Frontal cortex (tissue), 4 donors: ENCODE measurements at places on chromosomes 12 and 14.

DNA sequence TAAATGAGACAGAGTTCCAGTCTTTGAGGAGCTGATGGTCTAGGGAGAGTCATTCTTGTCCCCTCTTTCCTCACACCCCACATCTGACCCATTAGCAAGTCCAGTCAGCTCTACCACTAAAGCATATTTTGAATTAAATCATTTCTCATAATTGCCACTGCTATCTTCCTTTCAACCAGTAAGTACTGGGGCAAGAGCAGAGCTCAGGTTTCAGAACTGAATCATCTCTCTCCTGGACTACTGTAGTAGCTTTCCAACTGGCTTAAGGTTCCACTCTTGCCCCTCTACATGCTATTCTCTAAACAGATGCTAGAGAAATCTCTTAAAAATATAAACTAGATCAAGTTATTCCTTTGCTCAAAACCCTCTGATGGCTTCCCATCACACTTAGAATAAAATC lies 218.3 kb downstream of the TTC6 start:
- no peak for DNase-seq

DNA sequence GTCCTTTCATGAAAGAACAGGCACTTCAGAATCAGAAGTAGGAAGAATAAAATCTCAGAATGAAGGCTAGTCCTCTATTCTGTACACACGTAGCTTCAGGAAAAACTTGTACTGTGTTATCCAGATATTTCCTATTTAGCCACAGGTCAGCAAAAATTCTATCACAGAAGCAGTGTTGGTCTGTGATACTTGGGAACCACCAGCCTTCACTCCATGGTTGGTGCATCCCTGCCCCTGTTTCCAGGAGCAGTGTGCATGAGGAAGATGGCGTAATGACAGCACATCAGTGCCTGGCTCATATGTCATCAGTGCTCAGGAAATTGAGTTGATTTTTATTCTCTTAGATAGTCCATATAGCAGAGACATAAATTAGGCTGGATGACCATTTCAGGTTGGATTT lies 87.7 kb downstream of the SAMD4A start:
- no peak for DNase-seq

DNA sequence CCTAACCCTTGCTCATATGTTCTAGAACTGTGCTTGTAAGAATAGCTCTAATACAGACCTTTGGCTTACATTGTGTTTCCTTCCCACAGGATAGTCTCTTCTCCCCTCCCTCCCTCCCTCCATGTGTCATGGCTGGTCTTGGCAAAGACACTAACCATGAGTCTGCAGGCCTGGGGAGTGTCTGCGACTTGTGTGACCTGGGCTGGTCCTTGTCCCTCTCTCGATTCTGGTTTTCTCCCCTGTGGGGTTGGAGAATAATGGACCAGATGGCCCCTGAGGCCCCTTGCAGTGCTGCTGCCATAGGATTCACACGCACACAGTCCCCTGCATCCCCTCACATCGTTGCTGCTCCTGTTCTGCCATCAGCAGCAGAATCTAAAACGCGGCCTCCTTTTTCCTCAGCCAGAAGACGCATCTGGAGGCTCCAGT lies 30.3 kb downstream of the DEGS2 start:
- DNase-seq = no peak

GRCh38 chr12:12466157-12466556 lies 96.5 kb downstream of the DUSP16 start:
- DNase-seq = no peak

DNA sequence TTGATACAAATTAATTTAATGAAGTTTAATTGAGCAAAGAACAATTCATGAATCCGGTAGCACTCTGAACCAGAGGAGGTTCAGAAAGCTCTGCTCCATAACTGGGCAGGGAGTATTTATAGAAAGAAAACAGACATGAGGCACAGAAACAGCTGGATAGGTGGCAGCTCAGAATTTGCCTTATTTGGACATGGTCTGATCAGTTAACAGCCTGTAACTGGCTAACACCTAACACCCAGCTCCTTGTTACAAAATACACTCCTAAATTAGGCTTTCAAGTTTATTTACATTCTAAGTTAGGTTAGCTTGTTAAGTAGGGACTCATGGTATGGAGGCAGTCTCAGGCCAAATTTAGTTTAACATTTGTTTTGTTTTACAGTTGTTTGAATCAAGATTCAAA lies 67.8 kb upstream of the TMCC3 start:
- DNase-seq = no peak

DNA sequence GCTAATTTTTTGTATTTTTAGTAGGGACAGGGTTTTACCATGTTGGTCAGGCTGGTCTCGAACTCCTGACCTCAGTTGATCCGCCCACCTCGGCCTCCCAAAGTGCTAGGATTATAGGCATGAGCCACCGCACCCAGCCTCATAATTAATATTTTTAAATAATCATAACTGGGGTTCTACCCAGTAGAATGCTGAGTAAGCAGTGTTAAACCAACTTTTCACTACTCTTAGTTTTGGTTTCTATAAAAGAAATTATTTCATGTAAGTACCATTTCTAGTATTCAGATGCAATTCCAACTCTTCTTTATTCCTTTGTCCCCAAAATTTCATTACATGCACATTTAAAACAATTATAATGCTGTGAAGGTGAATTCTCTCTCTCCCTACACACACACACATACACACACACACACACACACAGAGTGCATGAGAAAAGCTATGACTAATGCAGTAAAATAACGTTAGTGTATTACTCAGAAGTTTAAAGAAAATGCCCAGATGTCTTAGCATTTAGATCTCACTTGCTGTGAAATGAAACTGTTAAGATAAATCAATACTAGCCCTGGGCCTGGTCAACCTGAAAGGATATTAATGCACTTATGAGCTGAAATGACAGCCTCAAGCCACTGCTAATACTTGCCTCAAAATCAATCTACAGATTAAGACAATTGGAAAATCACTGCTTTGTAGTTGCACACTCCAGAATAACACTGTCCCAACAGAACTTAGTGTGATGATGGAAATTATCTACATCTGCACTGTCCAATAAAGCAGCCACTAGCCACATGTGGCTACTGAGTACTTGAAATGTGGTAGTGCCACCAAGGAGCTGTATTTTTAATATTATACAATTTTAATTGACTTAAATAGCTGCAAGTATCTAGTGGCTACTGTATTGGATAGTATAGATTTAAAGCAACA lies 36.0 kb downstream of the PTPN21 start:
- DNase-seq = no peak

GRCh38 chr14:96270565-96271420 lies 14.8 kb downstream of the BDKRB1 start:
- DNase-seq = no peak

DNA sequence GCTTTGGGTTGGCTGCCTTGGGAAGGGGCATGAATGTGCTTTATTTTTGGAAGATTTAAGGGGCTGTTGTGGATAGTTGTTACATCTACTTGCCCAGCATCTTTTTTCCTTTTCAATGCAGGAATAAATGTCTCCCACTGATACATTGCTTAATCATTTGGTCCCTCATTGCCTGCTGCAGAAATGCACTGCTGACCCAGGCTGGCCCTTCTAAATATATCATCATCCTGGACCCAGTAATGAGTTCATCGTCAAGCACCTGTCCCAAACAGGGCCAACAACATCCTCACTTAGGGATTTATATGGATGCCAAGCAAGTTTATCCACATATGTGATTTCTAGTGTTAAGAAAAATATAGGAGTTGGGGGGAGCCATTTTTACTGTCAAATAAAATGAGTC lies 67.2 kb downstream of the ASCL1 start:
- no peak for DNase-seq

GRCh38 chr14:34078117-34078743 lies 127.4 kb upstream of the EGLN3 start:
- DNase-seq = no peak

GRCh38 chr12:51512438-51512837 lies 78.6 kb upstream of the SCN8A start:
- DNase-seq = no peak

GRCh38 chr14:92173668-92174067 lies 51.9 kb downstream of the CPSF2 start:
- no peak for DNase-seq

GRCh38 chr14:57501039-57501557 lies 7.4 kb upstream of the CCDC198 start:
- no peak for DNase-seq

DNA sequence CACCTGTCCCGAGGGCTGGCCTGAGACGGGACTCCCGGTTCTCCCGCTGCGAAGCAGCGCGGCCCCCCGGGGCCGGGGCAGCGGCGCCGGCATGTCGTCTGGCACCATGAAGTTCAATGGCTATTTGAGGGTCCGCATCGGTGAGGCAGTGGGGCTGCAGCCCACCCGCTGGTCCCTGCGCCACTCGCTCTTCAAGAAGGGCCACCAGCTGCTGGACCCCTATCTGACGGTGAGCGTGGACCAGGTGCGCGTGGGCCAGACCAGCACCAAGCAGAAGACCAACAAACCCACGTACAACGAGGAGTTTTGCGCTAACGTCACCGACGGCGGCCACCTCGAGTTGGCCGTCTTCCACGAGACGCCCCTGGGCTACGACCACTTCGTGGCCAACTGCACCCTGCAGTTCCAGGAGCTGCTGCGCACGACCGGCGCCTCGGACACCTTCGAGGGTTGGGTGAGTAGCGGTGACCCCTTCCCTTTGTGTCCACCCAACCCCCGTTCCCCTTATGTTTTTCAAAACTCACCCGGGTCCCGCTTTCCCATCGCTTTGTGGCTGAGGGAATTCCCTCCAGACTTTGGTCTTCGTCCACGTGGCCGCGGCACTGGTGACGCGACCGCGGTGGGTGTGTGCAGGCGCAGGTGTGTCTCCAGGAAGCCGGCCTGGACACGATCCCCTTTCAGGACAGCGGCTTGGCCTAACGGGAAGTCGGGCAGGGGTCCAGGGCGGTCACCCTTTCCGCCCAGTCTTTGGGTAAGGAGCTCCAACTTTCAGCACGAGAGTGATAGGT lies 826 bp downstream of the PRKCH start:
- no peak for DNase-seq

DNA sequence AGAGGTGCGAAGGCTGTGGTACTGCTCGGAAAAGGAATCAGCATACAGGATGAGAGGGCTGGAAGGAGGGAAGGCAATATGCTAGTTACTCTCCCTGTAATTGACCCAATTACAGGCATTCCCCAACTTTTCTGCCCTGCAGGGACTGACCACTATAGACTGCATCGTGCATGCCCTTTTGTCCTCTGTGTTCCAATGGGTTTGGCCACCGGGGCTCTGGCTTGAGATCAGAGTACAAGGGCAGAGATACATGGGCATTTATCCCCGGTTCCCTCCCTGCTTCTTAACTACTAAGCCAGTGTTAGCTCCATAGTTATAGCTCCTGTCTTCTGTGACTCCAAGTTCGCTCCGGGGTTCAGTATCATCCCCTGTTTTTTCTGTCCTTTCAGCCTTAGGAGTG lies 59.7 kb downstream of the GTF2A1 start:
- no peak for DNase-seq

- no peak for DNase-seq
These were observed 89.3 kb downstream of the FIGNL2 start for GRCh38 chr12:51759175-51759574.

DNA sequence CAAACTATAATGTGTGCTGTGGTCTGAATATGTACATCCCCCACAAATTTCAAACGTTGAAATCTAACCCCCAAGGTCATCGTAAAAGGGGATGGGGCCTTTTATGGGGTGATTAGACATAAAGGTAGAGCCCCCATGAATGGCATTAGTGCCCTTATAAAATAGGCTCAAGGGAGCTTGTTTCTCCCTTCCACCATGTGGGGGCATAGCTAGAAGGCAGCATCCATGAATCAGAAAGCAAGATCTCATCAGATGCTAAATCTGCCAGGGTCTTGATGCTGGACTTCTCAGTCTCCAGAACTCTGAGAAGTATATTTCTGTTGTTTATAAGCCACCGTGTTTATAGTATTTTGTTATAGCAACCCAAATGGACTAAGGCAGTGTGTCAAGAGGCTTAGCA lies 33.4 kb upstream of the IGF1 start:
- DNase-seq = no peak

- no peak for DNase-seq
These were observed 1.6 kb downstream of the GMPR2 start for GRCh38 chr14:24234095-24235005.

DNA sequence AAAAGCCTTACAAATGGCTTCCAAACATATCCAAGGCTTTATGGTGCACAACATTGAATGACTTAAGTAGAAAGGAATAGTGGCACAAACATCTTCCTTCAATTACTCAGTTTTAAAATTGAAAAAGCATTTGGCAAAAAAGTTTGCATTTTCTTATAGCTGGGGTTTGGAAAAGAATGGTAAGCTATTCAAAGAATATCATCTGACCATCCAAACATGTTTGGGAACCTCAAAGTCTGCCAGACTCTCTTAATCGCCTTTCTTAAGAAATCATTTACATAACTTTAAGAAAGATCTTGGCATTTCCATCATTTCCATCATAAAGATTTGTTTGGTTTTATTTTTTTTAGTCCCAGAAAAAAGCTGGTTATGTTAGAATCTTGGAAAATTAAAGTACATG lies 210.1 kb upstream of the PELI2 start:
- DNase-seq = no peak

GRCh38 chr12:120225852-120226640 lies 25.1 kb upstream of the RPLP0 start:
- no peak for DNase-seq

- DNase-seq = no peak
These were observed 156.1 kb downstream of the SLC38A4 start for GRCh38 chr12:46669720-46670119.

GRCh38 chr12:39406262-39406661 lies 36.7 kb downstream of the KIF21A start:
- DNase-seq = no peak

DNA sequence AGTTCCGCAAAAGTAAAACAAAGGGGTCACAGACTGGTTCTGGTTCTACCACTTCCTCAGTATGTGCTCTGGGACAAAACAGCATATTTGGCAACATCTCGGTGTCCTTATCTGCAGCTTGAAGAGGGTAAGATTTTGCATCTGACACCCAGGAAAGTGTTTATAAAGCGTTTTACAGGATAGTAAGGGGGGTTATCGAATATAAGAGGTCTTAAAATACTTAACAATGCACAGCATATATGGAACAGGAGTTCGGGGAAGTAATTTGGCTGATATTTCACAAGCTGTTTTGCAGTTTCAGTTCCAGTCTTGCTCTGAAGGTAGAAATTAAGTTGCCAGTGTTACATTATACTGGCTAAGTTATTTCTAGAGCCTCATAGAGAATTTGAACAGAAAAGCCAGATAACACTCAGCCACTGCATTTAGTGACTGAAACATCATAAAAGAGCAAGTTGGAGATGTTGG lies 904 bp upstream of the MAP4K5 start:
- no peak for DNase-seq

DNA sequence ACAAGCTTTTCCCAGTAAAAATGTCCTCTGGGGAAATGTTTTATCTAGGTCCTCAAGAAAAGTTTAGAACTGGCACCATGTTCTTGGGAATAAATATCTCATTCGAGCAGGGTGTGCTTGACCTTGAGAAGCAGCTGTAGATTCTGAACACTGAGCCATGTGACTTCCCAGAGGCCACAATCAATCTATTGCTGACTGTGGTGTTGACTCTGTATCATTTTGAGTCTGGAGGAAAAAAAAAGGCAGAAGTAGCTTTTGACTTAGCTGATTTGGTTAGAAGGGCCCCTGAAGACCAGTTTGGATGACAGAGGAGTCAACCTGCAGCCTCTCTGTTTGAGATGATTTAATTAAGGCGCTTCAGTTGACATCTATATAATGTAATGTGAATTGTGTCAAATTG lies 592.4 kb upstream of the SEL1L start:
- DNase-seq = no peak

- no peak for DNase-seq
These were observed 24.9 kb downstream of the NAV3 start for GRCh38 chr12:77855548-77855947.
